Nucleus accumbens (tissue), 56 donors: ENCODE measurements at places on chromosomes 7 and 10.

GRCh38 chr10:124308811-124309210, 109.9 kb downstream of the OAT start:
- DNase-seq = no peak

GRCh38 chr7:85521108-85521694, 334.3 kb upstream of the SEMA3D start:
- DNase-seq = no peak

DNA sequence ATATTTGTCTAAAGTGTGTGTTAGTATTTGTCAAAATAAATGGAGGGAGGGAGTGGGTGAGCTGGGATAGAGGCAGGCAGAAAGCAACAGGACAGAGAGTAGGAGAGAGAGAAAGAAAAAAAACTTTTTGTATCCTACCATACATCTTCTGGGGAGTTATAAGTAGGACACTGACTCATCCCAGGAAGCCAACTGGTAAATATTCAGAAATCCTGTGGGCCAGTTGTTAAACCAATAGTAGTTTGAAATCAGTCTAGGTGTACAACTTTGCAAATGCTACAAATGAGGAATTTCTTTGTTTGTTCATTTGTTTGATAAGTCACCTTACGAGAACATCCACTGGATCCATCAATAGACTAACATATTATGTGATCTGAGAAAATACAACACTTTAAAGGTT, 980.9 kb downstream of the GATA3 start:
- DNase-seq = no peak

DNA sequence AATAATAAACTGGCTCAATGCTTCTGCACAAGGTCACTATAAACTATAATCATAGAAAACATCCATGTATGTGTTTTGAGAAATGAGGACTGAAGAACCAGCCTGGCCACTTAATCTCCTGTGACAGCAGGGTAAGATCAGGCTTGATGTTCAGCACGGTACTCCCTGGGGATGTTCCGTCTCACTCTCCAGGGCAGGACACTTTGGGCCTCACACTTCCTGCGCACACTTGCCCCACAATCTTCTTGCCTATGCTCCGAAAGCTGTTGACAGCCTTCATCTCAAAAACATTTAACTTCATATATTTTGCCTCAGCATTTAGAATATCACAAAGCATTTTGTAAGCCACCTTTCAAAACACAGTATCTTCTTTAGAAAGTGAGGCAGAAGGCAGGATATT, 92.7 kb downstream of the PARD3 start:
- no peak for DNase-seq

GRCh38 chr10:2124135-2124534, 386.8 kb upstream of the ADARB2 start:
- DNase-seq = no peak

DNA sequence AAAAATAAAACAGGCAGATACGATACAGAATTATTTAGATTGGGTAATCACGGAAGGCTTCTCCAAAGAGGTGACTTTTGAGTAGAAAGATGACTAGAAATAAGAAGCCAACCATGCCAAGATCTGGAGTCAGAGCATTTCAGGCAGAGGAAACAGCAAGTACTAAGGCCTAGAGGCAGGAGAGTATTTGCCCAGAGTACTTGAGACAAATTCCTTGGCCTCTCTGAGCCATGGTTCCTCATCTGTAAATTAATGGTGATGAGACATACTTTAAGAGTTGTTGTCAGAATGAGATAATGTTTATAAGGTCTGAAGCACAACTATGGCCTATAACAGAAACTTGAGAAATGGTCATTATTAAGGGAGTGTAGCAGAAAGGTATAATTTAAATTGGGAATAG, 15.8 kb upstream of the GPR37 start:
- DNase-seq = no peak

- no peak for DNase-seq
Measured at GRCh38 chr7:32119790-32120196, 49.6 kb upstream of the PDE1C start.

DNA sequence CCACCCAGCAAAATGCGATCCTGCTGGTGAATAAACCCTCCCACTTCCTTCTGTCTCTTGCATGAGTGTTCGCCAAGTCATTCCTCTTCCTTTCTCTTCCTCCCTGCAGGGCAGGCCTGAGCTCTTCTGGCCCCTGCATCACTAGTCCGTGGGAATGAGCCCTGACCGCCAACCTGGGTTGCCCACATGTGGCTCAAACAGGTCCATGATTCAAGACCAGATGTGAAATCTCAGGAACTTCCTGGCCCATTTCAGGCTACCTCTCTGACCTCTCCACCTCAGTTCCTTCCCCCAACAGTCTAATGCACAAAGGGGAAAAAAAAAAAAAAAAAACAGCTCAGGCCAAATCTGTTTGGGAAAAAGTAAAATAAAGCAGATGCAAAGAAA, 5.4 kb upstream of the YWHAG start:
- no peak for DNase-seq

DNA sequence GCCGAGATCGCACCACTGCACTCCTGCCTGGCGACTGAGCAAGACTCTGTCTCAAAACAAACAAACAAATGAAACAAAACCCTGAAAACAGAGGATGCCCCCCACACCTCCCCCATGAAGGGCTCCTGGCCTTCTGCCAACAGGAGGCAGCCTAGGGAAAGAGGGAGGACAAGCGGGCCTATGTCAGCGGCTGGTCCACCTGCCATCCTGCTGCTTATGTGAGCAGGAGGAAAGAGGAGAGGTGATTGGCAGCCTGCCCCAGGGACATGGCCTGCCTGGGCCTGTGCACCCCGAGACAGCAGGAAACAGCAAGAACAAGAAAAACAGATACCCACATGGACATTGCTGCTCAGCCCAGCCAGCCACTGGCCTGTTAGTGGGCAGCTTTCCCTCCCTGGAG, 9.1 kb upstream of the ZNF316 start:
- no peak for DNase-seq

DNA sequence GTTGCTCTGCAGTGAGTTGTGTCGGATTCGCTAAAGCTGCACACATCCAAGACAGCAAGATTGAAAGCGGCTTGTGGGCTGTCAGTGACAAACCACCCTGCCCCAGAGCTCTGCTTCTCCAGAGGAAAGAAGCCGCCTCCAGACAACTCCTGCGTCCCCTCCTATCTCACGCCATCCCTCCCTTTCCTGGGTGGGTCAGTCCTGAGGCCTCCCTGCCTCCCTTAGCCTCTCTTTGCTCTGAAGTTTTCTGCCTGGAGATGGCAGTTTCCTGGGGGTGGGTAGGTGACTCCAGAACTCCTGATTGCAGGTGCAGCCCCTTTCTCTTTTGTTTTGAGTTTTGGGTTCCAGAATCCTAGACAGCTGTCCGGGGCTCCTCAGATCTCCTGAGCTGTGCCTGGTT, 78.7 kb downstream of the EMX2 start:
- no peak for DNase-seq
